ENCODE measurements at places on chromosomes 16 and 17. TPM values are rescaled to one million over a fixed set of nuclear protein-coding genes. Genes with fewer than 3 reads are reported as not detected.

The SMURF2 gene
- 22.5 TPM for total RNA-seq

The IRX5 gene
- total RNA-seq, result not detected

DNA sequence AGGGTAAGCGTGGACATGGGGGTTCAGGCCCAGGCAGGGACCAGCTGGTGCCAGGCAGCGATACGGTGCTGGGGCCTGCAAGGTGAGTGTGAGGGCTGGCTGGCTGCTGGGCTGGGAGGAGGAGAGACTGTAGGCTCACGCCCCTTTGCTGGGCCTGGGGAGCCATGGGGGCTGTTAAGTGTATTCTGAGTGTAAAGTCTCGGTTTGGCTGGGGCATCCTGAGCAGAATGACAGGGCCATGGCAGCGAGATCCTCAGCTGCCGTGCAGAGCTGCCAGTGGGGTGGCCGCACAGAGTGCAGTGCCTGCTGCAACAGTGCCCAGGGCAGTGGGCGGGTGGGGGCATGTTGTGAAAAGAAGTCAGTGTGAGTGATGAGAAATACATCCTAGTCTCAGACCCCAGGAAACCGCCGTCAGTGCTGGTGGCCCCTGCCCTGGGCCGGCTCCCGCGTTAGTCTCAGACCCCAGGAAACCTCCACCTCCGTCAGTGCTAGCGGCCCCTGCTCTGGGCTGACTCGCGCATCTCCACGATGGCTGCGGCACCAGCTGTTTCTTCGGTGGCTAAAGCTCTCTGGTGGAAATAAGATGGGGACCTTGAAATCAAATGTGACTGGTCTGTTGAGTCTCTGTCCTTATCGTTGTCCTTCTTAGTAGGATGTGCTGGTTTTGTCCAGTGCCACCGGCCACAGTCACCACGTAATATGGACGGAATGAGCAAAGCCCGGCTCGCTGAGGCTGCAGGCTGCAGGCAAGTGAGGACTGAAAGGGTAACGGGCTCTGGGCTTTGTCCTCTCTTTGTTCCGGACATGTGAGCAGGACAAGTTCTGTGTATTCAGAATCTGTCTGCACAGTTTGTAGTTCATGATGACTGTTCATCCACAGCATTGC lies 22.9 kb downstream of the ACSF3 start:
- DNase-seq, result no peak

The GALR2 gene
- total RNA-seq, result not detected

DNA sequence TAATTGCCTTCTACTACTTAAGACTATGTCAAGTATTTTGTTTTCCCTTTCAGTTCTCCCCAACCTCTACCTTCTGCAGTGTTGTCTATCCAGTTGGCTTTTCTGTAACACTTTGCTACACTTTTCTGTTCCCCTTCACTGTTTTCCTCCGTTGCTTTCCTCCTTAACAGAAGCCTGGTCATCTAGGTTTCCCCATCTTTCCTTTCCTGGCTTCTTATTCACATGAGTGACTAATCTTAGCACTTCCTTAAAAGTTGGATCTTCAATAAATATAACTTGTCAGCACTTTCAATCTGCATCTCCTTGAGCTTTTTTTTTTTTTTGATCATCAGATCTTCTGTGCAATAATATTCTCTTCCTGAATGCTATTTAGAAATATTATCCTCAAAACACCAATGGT lies 2.8 kb upstream of the SLFN11 start:
- DNase-seq, result no peak

DNA sequence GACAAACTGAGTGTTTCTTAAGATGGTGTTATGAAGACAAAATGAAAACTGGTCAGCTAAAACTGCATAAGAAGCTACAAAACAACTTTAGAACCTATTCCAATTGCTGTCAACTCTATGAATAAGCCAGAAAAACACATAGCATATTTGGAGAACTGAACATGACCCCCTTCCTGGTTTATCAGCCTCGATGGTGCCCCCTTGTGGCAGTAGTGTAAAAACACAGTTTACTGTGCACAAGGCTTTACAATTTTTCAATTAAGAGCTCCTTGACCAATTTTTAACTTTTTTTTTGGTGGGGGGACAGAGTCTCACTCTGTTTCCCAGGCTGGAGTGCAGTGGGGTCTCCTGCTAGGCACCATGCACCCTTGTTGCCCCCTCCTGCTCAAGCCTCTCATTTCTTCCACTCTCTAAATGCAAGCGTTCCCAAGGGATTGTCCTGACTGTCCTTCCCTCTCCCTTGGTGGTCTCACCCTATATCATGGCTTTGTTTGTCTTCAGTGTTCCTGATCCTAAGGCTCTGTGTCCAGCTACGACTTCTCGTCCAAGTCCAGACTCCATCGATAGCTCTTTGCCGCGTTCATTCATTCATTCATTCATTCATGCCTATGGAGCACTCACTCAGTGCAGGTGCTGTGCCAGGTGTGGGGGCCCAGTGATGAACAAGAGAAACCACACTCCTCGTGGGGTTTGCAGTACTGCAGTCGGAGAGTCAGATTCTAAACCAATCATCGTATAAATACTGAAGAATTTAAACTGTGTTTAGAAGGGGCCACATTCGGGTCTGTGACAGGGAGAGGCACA lies 7.5 kb downstream of the EIF1 start:
- DNase-seq, result no peak

- DNase-seq, result no peak
Observed at GRCh38 chr16:84448444-84448843, 56.0 kb downstream of the MEAK7 start.

DNA sequence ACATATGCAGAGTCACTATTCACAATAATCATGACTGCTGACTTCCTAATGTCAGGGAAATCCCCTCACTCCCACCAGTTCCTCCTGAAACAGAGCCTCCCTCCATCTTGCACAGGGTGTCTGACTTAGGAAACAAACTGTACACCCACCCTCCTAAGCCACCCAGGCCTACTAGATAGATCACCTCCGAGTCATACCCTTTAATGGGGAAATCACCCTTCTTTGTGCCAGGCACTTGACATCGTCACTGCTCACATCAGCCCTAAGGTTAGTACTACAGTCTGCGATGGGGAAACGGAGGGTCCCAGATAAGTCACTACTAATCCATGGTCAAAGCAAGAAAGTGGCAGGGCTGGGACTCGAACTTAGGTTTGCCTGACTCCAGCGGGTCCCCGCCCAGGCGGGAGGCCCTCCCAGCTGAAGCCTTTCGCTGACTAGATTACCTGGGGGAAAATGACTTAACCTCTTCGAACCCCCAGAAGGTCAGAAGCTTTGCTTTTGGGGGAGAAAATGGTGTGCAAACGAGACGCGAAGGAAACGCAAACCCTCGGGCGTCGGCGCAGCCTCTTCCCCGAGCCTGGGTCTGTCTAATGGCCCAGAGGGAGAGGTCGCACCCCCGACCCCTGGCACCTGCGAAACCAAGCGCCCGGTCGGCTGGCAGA lies 3.4 kb upstream of the MLLT6 start:
- DNase-seq, result no peak

The CALB2 gene
- total RNA-seq, result 3.5 TPM

GRCh38 chr17:57288040-57288772 lies 31.9 kb downstream of the MSI2 start:
- no peak for DNase-seq

The CA7 gene
- not detected for total RNA-seq

The CCL18 gene
- not detected for total RNA-seq

GRCh38 chr16:89410794-89411309 lies 79.5 kb downstream of the ANKRD11 start:
- peak; percentile 52 for DNase-seq

- no peak for DNase-seq
Observed at GRCh38 chr16:56269811-56270684, 78.8 kb downstream of the GNAO1 start.
